ENCODE measurements at places on chromosomes 7 and 10.

DNA sequence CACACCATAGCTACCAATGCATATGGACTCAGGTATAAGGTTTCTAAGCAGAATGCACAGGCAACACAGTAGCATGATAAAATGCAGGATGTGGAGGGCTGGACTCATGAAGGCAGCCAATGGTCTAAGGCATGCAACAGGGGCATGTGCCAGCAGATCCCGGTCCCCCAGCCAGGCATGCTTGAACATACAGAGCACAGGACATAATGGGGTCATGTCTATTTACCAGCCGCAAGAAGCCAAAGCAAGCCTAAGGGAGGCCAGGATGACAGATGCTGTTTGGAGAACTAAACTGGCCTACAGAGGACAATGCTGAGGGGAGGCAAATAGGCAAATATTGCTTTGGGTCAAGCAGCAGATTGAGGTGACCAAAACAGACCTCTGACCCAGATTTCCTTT, 60.0 kb upstream of the PDLIM1 start:
- DNase-seq: no peak

GRCh38 chr10:8910314-8910713, 855.8 kb downstream of the GATA3 start:
- DNase-seq: no peak

DNA sequence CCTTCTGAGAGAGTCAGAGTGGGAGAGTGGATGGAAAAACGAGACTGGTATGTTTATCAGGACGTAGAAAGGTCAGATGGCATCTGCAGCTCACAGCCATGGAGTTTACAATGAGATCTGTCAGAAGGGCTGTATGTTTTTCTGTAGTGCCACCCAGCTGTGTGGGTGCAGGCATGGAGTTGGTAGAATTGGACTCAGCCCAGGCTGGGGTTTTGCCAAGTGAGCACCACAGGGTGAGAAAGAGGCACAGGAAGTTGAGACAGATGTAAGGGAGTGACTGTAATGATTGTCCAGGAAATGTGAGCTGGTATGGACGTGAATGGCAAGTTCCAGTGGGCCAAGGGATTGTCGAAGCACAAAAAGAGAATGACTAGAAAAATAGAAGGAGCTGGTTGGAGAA, 9.1 kb upstream of the ZYX start:
- DNase-seq: peak; percentile 58

- DNase-seq: no peak
Observed at GRCh38 chr10:621981-622740, 67.3 kb downstream of the DIP2C start.

DNA sequence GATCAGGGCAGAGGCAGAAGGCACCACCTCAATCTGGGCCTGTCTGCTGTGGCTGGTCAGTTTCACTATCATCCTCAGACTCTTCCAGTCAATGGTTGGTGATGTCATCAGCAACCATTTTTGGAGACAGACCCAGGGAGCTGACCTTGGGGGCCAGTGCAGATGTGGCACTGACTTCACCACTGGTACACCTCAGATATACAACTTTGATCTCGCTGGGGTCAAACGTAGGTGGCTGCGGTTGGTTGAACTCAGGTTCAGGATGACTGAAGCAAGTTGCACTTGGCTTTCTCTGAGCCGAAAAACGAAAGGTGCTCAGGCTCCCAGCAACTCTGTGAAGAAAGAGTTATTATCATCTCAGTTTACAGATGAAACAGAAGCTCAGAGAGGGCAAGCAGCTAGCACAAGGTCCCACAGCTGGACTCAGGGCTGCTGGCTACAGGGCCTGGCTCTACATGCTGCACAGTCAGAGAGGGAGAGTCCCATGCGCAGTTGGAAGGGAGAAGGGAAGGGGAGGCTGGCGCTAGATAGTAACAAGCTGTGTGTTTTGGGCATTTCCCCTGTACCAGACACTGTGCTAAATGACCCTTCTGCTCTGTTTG, 27.2 kb downstream of the ANKRD16 start:
- no peak for DNase-seq

GRCh38 chr10:71040846-71041605, 152.7 kb upstream of the PCBD1 start:
- no peak for DNase-seq

DNA sequence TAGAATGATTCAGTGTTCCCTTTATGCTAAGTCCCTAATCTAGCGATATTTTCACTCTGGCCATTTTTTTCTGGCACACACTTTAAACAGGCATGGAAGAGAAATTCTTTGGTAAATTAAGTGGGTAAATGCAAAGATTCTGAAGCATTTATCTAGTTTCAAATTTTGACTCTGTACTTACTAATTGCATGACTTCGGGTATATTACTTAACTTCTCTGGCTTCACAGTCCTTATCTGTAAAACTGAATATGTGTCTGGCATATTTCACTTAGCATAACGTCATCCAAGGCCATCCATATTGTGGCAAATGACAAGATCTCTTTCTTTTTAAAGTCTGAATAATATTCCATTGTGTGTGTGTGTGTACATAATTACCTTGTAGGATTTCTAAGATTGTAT, 114.5 kb downstream of the MBL2 start:
- DNase-seq: no peak

- no peak for DNase-seq
Observed at GRCh38 chr10:77501152-77501845, 136.3 kb downstream of the KCNMA1 start.

GRCh38 chr7:149257146-149257545, 4.8 kb upstream of the ZNF783 start:
- DNase-seq: no peak

DNA sequence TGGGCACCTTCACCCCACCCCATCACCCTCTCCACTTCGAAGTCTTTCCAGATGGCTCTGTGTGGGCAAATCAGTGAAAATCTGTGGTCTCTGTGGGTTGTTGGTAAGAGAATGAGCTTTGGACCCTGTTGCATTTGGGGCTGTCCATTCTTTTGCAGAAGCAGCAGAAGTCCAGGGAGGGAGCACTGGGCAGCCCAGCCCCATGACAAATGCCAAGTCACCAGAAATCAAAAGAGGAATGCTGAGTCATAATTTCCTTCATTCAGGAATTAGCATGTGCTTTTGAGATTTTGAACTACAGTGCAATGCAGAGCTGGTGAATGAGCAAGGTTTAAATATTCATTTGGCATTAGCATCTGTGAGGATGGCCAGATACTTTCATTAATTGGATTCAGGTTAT, 556.2 kb downstream of the LRMDA start:
- no peak for DNase-seq

GRCh38 chr7:77877791-77878190, 79.2 kb downstream of the PHTF2 start:
- no peak for DNase-seq

DNA sequence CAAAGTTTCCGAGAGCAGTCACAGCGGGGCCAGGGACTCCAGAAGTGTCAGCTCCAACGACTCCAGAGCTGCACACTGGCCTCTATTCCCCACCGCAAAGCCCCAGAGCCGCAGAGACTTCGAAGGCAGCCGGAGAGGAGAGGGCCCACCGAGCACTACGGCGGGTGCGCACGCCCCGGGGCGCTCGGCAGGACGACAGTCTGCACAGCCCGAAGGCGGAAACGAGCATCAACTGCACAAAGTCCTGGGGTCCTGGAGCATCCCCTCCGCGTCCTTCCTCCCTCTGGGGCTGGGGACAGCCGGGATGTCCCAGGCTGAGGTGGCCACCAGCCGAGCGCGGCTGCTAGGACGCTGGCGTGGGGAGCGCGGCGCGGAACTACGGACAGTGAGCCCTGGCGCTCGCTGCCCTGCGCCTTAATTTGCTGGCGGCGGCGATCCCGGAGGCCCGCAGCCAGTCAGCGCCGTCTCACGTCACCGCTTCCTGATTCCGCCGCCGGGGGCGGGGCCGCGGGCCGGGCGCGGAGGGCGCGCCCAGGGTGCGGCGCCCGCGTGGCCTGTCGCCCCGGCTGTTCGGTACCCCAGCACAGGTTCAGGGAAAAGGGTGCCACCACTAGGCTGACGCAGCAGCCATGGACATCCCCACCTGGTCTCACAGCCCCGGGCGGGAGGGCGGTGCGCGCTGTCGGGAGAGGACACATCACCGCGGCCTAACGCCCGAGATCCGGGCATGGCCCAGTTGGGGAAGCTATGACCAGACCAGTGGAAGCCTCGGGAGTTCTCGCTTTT, at the start of gene TBX20:
Gene TBX20 (minus strand): TSS at position 391 of the 786 bp plus-strand sequence. CDS start 480 bp downstream, outside the sequence.
- DNase-seq: peak; percentile 46

GRCh38 chr10:83469728-83470331, 669.5 kb upstream of the GHITM start:
- no peak for DNase-seq

DNA sequence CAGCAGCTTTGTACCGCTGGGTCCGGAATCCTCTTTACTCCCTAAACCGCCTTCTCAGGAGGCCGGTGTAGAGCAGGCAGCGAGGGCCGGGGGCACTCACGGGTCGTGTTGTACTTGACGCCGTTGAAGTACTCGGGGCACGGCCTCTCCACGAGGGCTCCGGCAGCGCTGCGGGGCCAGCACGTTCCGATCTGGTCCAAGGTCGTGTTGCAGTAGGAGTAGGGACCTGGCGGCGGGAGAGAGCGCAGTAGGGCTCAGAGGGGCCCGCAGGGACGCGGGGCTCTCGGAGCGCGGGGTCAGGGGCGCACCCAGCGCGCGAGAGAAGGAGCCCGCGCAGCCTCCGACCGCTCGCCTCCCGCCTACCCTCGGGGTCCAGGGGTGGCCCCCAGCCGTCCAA, 443 bp downstream of the CRHR2 start:
- peak; percentile 41 for DNase-seq

DNA sequence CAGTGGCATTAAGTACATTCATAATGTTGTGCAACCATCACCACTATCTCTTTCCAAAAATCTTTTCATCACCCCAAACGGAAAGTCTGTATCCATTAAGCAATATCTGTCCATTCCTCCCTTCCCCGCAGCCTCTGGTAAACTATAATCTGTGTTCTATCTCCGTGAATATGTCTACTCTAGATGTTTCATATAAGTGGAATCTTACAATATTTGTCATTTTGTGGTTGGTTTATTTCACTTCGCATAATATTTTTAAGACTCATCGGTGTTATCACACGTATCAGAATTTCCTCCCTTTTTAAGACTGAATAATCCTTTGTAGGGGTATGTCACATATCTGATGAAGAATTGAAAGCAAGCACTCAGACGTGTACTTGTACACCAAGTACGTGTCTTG, 86.0 kb upstream of the FGFR2 start:
- DNase-seq: no peak

- DNase-seq: no peak
Observed at GRCh38 chr10:54800741-54801421, at the start of gene PCDH15. TSS of gene PCDH15 (minus strand) at chr10:54801231. CDS start at chr10:54664262, 136,969 bp downstream.

DNA sequence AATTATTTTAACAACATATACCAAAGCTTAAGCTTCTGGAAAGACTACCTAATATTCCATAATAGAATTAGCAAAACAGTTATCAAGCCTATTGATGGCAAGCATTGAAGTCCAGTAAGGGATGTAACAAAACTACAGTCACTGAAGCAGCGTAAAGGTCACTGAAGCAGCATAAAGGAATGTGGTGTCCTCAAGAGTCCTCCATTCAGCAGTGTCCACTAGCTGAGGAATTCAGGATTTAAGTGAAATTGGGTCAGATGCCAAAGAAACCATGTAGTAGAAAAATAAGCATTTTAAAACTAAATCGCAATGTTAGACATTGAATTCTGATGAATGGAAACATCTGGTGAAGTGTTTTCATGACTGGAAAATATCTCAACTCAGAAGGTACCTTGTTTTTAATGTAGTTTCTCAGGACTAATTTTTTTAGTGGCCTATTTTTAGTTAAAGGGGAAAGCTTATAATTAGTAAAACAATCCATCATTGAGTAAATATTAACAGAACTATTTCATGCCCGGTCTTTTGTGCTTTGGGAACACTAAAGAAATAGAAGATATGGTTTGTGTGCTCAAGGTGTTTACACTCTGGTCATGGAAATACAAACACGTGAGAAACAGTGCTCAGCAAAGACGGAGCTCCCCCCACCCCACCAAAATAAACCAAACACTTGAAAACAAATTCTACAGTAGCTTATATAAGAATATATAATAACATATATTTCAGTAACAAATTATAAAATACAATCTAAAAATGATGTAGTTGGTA, 121.4 kb downstream of the CDK14 start:
- no peak for DNase-seq

GRCh38 chr7:45662540-45663166, 88.5 kb downstream of the ADCY1 start:
- DNase-seq: no peak

DNA sequence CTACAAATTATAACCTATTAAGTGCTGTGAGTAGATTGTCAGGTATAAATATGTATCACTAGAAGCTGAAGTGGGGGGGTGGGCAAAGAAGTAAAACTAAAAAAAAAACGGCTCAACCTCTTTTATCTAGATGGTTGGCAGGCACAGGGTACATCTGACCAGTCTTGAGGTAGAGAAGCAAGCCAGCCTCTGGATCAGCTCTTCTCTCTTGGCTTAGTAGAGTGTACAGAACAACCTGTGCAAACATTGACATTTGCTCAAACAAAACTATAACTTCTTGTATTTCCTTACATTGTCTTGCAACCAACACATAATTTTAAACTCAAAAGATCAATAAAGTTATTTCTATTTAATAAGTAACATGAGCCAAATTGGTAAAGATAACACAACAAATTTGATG, 25.6 kb downstream of the DNA2 start:
- no peak for DNase-seq

- DNase-seq: no peak
Observed at GRCh38 chr7:155725006-155725355, 80.5 kb downstream of the RBM33 start.

- DNase-seq: no peak
Observed at GRCh38 chr7:157560710-157561522, 224.1 kb downstream of the DNAJB6 start.

DNA sequence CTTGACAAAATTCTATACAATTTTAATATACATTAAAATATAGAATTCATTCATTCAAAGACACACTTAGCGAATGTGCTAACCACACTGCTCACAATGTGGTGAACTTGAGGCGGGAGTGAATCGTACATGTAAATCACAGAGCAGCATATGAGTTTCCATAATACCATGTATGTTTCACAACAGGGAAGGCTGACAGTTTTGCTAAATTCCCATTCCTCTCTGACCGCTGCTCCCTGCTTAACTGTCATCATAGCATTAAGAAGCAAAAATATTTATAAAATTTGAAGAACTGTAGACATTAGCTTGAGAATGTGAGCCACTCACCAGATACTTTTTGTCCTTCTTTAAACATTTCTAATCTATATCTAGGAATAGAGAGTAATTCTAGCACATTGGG, 763.3 kb downstream of the MAGI2 start:
- DNase-seq: no peak

GRCh38 chr10:56258991-56259390, 102.1 kb downstream of the ZWINT start:
- DNase-seq: no peak

GRCh38 chr7:92648067-92648466, 57.9 kb upstream of the FAM133B start:
- DNase-seq: no peak

- DNase-seq: no peak
Observed at GRCh38 chr7:110142939-110143526, 947.9 kb upstream of the LRRN3 start.

- no peak for DNase-seq
Observed at GRCh38 chr10:131641898-131642297, 258.9 kb upstream of the PPP2R2D start.

All from activated T-cell treated with anti-CD3 and anti-CD28 coated beads, Interleukin-2, amount 50 U/mL, for 24 hours (primary cell).